Renal cortical epithelial cell (primary cell): ENCODE measurements at places on chromosomes 2 and 18.

GRCh38 chr2:200321780-200322534 lies 15.5 kb downstream of the SPATS2L start:
- peak; percentile 25 for DNase-seq

- DNase-seq, result no peak
These were observed 57.9 kb downstream of the TNS1 start for GRCh38 chr2:217944923-217945322.

DNA sequence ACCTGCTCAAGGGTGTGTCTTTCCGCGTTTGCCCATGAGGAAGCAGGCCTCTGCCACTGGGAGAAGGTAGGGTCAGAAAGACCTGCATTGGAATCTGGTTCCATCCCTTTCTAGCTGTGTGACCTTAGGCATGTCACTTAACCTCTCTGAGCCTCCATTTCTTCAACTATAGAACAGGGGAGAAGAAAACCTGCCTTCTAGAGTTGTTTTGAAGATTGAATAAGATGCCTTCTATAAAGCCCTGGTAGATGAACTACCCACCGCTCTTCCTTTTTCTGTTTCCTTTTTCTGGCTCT lies 507 bp downstream of the NAT8 start:
- no peak for DNase-seq

DNA sequence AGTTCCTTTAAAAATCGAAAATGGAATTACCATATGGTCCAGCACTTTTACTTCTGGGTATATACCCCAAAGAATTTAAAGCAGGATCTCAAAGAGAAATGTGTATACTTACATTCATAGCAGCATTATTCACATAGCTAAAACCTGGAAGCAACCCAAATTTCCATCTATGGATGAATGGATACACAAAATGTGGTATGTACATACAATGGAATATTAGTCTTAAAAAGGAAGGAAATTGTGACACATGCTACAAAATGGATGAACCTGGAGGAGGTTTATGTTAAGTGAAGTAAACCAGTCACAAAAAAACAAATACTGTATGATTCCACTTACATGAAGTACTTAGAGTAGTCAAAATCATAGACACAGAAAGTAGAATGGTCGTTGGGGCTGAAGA lies 147.9 kb upstream of the LTBP1 start:
- DNase-seq, result peak; percentile 18

GRCh38 chr2:237178396-237178795 lies 92.7 kb downstream of the COPS8 start:
- no peak for DNase-seq

GRCh38 chr2:231931481-231931915 lies 5.3 kb upstream of the NPPC start:
- DNase-seq, result no peak

DNA sequence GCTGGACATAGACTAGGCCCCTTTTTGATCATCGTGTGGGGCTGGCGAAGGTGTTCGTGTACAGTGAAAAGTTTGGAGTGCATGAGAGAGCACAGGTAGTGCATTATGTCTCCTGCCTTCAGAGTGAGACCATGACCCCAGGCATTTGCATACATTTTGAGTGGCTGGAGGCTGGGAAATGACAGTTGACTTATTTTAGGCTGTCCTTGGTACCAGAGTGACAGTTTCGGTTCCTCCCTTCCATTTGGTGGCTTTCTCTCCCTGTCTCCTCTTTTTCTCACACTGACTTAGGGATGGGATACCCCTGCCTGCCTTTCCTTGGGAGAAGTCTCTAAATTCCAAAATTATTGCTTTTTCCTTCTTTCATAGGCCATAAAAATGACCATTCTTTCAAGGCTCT lies 20.1 kb downstream of the SERPINB12 start:
- no peak for DNase-seq

- no peak for DNase-seq
These were observed 208.4 kb downstream of the LNPK start for GRCh38 chr2:175793648-175794047.

GRCh38 chr2:181203412-181203811 lies 223.0 kb downstream of the UBE2E3 start:
- peak; percentile 88 for DNase-seq

DNA sequence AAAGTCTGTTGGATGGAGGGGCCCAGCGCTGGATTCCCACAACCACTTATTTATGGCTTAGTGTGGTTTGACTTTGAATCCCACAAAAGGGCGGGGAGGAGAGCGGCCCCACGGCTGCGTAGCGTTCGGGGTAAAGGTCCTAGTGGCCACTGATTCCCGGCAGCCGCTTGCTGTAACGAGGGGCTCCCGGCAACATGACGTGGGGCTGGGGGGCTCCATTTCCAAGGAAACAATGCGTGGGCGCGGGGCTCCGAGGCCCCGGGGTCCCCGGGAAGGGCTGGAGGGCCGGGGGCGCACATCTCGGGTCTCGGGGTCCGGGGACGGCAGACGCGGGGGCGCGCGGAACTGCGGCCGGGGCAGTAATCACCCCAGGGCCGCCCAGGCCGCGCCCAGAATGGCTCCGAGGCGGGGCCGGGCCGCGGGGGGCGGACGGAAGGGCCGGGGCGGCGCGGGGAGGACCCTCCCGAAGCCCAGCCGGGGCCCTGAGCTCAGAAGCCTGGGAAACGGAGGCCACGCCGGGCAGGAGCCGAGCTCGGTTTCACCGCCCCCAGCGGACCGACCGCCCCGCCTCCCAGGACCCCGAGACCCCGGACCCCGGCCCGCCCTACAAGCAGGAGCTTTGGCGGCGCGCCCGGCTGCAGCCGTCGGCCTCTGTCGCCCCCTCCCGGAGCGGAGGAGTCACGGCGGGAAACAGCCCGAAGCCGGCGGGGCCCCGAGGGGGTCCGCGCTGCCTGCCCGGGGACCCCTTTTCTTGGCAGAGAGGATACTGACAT lies 11.9 kb upstream of the MLPH start:
- DNase-seq, result peak; percentile 47
